ENCODE measurements at places on chromosomes 7 and 10.
A peak's percentile ranks its signal among the peaks of the same experiment; 100 is the strongest.

DNA sequence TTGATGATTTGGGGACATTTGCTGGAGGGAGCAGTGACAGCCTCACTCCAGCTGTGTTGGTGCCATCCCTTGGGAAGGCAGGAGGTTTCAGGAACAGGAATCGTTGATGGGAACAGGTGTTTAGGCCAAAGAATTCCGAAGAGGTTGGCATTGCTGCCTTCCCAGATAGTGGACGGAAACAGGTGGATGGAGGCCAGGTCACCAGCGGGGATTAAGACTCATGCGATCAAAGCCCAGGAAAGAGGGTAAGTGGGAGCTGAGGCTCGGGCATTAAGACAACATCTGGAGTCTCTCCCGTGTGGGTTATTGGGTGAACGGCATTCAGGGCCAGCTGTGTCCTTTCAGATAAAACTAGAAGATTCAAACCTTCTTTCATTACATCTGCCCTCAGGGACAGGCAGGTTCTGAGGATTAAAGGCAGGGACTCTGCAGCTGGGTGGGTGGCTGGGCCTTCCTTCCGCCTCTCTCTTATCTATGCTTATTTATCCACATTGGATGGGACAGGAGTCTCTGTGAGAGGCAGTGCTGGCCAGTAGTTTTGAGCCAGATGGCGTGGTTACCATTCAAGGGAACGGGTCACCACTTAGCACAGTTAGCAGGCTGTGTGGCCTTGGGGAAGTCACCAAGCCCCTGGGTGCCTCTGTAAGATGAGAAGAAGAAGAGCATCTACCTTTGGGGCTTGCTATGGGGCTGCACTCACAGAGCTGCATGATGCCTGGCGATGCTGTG, 67.6 kb downstream of the INSIG1 start:
- no peak for DNase-seq

GRCh38 chr10:124993736-124994451, 52.0 kb downstream of the ZRANB1 start:
- DNase-seq, result no peak

DNA sequence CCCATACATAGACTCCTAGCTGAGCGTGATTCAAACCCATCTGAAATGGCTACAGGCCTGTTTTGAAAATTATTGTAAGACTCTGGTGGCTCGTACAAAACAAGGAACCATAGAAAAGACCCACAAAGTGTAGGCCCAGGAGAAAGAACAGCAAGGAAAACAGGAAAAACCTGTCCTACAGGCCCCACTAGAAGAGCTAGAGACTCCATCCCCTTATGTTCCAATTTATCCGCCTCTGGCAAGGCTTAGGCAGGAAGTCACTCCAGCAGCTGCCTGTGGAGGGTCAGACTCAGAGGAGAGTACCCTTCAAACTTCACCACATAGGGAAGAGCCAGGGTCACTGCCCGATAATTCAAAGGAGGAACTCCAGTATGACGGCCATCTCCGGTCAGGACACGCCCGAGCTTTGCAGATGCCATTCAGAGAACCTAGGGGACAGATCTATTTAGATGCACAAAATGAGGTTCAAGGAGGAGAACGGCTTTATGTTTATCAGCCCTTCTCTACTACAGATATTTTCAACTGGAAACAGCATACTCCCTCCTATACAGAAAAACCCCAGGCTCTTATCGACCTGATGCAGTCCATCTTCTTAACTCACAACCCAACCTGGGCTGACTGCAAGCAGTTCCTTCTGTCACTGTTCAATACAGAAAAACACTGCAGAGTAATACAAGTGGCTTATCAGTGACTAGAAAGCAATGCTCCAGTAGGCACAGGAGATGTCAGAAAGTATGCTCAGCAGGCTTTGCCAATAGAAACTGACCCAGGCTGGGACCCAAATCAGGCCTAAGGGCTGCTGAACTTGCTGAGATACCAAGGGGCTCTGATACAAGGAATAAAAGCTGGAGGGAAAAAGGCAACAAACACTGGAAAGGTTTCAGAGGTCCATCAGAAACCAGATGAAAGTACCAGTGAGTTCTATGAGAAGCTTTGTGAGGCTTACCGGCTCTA, 8.6 kb upstream of the ZNF33B start:
- peak; percentile 45 for DNase-seq

DNA sequence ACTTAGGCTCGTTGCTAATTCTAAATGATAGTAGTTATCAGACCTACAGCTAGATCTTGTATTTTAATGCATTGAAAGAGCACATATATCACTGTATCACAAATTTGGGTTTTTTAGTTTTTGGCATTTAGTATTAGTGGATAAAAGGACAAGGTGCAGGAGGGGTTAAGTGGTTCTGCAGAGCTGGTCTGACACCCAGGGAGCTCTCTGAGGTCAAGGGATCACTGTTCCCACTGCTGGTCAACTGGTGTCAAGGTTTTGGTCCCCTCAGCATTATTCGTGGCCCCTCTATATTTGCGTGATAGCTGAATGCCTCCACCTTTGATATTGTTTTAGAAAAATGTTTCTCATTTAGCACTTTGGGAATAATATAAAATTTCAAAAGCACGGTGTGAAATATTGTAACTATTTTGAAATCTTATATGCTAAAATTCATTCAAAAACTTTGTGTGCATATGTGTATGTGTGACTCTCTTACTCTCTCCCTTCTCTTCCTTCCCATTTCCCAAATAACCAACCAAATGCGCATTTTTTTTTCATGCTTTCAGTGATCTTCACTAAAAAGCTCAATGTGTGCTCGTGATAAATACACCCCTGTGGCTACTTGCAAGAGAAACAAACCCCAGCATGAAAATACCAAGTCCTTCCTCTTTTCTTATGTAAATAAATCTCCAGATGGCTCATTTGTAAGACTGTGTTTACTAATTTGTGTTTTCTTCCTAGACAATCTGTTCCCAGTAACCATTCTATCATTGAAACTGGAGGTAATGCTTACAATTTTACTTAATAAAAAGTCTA, 309.2 kb downstream of the FGFR2 start:
- no peak for DNase-seq

- peak; percentile 67 for DNase-seq
Measured at GRCh38 chr10:110009736-110010475, 2.1 kb downstream of the ADD3 start.

DNA sequence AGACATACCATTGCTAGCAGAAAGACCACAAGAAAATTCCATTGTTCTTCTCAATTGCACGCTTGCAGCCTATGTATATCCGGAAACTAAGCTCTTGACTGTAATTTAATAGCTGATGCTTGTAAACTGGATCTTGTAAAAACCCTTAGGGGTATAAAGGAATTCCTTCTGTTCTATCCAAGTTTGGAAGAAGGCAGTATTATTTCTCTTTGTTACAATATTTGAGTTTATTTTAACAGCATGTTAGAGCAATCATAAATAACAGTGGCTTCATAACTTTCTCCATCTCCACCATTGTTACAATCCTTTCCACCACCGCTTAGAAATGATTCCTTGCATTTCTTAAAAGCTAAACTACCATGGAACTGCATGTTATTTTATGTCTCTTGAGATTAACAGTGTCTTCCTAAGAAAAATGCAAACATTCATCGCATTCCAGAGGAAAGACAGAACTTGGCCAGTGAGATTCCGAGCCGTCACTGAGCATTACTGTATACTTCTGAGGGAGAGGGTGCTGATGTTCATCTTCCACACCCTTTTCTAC, 92.5 kb downstream of the TRIL start:
- DNase-seq, result no peak

GRCh38 chr10:17001961-17002749, 127.5 kb downstream of the CUBN start:
- DNase-seq, result no peak

DNA sequence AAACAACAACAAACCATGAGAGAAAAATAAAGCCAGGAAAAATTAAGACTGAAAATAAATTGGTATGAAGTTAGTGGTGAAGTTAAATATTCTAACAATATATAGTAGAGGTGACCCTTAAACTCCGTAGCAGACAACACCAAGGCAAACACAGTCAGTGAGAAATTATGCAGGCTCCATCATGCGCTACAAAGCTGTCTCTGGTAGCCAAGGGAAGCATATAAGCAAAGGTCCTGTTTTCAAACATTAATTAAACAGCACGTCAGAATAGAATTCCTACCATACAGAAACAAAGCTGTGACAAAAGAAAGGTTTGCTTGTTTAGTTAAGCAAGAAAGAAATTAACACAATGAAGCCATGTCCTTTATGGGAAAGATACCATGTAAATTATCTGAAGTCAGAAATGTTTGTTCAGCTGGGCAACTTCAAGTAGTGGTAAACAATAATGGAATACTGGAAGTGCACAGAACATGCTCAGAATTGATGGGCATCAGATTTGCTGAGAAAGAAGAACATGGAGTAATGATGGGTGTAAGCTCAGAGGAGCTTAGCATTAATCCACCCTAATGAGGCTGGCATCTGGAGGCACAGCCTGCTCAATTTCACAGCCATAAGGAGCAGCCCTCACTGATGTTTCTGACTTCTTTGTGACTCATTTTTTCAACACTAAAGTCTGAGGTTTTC, 75.7 kb downstream of the IGF2BP3 start:
- no peak for DNase-seq

Measured in stomach (tissue), 19 donors.